ENCODE measurements at places on chromosomes 1 and 21. TPM values are rescaled to one million over a fixed set of nuclear protein-coding genes. Genes with fewer than 3 reads are reported as not detected.

DNA sequence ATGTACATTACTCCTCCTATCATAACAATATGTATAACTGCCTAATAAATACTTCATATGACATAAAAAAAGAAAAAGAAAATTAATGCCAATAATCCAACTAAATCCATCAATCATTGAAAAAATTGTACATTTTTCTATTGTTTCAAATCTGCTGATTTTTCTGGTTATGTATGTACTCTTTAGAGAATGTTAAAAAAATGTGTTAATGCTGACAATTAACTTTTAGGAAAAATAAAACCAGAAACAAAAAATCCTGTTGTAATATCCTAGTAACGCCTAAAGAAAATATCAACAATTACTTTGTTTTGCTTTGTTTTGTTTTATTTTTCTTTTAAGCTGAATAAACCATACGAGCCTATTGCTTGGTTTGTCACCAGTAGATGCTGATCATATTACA, 213.9 kb upstream of the USP25 start:
- no peak for DNase-seq

DNA sequence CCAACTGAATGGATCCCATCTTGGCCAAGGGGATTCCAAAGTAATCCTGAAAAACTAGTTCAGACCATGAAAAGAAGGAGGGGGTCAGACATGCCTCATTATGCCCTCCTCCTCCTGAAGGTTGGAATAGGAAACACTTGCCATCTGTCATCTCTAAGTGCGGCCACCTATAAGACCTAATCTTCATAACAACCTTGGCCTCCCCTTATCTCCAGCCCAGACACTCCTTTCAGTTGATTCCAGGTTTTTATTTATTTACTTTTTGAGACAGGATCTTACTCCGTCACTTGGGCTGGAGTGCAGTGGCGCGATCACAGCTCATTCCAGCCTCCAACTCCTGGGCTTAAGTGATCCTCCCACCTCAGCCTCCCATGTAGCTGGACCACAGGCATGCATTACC, 19.7 kb downstream of the SNAP47 start:
- no peak for DNase-seq

GRCh38 chr21:24276204-24276603, 1331.1 kb downstream of the MRPL39 start:
- no peak for DNase-seq

DNA sequence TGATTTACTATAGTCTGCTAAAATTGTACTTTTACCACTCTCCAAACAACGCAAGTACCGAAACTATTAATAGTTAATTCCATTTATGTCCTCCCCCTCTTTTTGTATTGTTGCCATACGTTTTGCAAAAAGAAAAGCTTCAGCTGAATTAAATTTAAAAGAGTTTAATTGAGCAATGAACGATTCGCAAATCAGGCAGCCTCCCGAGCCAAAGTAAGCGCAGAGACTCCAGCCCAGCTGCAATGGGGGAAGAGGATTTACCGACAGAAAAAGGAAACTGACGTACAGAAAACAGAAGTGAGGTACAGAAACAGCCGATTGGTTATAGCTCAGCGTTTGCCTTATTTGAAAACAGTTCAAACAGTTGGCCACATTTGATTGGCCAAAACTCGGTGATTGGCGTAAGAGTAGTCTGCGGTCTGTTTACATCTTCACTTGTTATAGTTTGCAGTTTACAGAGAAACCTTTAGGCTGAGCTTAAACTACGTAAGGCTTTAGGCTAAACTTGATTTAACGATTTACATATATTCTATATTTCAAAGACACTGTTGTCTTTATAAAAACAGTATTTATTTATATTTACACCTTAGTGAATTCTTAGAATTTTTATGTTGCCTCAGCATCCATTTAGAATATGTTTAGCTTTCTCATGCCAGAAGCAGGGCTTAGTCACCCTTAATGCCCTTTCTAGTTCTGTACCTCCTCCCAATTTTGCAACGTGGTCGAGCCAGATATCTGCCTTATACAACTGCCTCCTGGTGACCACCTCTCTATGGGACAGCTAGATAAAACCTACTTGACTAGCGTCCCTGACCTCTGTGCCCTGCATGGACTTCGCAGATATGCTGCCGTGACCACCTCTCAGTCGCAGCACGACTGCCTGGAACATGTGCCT, 23.8 kb downstream of the CR1 start:
- DNase-seq, result no peak

The OPN3 gene
- polyA plus RNA-seq, result 18.2 TPM
